ENCODE measurements at places on chromosomes 6 and 20.

GRCh38 chr6:74137911-74138310 is 441.9 kb downstream of the CD109 start:
- no peak for DNase-seq

DNA sequence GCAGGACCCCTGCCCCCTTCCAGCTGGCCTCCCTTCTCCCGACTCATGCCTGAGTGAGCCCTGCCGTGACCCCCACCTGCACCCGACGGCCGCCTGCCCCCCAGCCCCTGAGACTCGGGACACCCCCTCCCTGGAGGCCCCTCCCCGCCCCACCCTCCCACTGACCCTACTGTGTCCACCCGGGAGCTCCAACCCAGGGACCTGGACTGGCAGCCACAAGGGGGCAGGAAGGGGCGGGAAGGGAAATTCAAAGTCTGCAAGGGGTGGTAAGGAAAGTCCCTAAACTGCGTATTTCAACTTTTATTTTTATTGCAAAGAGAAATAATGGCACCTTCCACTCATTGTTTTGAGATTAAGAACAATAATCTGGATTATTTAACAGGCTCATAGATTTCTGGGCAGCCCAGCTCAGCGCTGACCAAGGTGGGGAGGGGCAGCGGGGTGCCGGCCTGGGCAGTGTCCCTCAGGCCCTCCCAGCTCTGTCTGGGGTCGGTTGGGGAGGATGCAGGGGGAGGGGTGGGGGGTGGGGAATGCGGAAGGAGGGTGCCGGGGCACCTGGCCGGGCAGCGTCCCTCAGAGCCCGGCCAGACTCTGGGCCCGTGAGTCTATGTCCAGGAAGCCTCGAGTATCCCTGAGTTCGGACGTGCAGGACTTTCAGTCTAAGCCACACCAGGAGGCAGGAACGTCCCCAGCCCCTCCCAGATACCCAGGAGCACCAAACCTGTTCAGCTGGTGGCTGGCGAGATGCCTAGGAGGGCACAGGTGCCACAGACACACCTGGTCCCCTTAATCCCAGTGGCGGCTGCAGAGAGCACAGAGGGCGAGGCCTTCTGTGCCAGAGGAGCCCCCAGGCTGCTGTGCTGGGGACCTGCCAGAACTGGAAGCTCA is 1.3 kb upstream of the PTK6 start:
- DNase-seq, result no peak

DNA sequence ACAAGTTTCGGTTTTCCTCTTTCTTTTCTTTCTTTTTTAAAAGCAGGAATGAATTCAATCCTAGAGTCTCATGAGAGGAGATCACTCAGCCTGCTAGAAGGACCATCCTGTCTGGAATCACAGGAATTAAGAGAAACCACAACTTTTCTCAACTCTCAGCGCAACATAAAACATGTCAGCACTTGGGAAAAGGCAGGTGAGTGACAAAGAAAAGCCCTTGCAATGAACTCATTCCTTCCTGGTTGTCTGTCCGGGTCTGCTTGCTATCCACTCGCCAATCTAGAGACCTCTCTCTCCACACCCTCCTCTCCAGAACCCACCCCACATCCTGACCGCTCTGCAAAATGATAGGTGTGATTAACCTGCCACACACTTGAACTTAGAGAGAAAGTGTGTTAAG is 253.8 kb downstream of the LY86 start:
- no peak for DNase-seq

- DNase-seq, result peak; percentile 8
Observed at GRCh38 chr6:6494677-6495076, 93.8 kb upstream of the LY86 start.

DNA sequence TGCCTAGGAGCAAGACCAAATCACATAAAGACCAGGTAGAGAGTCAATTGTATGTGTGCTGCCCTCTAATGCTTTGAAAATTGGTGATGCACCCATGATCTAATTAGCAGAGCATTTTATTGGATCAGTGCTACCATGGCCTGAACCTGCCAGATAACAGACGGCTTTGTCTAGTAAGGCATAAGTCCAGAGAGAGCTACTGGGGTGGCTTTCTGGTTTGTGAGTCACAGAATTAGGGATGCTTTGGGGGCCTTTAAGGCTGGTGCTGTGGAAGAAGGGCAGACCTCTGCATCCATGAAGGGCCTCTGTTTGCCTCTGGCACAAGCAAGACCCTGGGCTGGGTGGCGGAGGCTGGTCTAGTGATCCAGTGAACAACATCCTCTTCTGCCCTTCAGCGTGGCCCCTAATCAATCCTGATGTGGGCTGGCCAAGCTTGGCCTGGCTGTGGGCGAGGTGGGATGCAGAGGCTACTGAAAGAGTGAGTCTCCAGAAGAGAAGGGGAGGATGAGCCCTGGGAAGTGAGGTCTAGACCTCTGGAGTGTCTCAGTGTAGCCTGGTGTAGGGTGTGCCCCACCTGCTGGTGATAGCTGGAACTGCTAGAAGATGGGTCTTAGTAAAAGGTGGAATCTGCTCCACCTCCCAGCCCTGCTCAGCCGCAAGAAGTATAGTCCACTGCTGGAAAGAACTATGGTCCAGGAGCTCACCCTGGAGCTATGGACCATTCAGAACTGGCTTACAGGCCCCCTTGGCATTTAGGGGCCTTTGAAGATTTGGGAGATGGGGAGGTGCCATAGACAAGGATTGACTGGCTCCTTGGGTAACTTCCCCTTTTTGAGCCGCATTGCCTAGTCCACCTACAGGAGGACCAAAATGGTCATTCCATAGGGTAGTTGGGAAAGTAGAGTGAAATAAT is 36.7 kb upstream of the AAR2 start:
- DNase-seq, result peak; percentile 77

DNA sequence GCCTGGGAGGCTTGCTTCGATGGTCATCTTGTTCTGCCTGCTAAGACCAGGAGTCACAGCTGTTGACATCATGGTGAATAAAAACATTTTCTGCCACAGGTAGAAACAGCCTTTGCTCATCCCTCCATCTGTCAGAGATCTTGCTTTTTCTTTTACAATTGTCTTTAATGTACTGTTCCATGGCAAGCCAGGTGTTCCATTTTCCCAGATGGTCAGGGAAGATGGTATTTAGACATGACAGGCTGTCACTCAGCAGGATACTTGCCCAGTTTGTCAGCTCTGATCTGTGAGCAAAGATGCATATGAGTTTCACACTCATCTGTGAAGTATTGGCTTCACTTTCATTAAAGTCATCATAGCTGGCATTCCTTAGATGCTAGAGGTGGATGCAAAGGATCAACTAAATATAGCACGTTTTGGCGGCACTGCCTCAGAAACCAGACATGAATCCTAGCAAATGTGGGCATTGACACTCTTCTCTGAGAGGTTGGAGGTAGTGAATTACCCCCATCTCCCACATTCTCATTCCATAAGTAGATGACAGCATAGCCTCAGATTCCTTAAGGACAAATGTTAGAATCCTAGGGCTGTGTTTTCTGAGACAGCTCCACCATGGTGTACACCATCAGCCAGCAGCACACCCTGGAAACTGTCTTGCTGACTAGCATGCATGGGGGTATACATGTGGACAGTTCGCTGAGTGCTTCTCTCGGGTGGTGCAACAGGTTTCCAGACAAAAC is 4.2 kb downstream of the SSTR4 start:
- no peak for DNase-seq
